Activated naive CD4-positive, alpha-beta T cell treated with Interleukin-2 at 50 U/mL for 16 hours (primary cell): ENCODE measurements at places on chromosomes 2 and 18.

DNA sequence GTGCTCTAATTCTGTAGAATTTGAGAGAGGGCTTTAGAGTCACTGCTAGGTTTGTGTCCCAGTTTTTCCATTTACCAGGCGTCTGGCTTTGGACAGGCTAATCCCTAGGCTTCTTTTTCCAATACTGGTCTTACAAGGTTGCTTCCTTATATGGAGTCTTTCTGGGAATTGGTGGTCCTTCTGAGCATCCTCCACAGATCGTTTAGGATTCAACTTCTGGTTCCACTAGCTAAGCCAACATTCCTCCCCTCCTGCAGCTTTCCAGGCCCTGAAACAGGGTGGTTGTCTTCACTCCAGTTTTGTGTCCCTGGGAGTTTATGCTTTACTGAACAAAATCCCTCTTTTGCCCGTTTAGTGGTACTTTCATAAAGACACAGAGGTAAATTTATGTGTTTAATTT, 170.6 kb downstream of the CERS6 start:
- no peak for DNase-seq

GRCh38 chr2:222160125-222160524, 138.7 kb downstream of the PAX3 start:
- DNase-seq: no peak

- DNase-seq: no peak
Observed at GRCh38 chr18:49573835-49574234, 12.0 kb downstream of the LIPG start.

GRCh38 chr2:145752091-145752806, 1232.3 kb upstream of the ZEB2 start:
- DNase-seq: no peak

- no peak for DNase-seq
Observed at GRCh38 chr2:109351164-109351756, 222.3 kb downstream of the SH3RF3 start.
